ENCODE measurements at places on chromosomes 3 and 15.

GRCh38 chr3:76824658-76825240 is 215.2 kb upstream of the ROBO2 start:
- no peak for DNase-seq

- no peak for DNase-seq
Observed at GRCh38 chr3:22585911-22586310, 617.2 kb upstream of the UBE2E2 start.

GRCh38 chr3:179446501-179446900 is 4.8 kb downstream of the GNB4 start:
- no peak for DNase-seq

- no peak for DNase-seq
Observed at GRCh38 chr3:138914870-138915502, 32.0 kb downstream of the FOXL2 start.

- no peak for DNase-seq
Observed at GRCh38 chr3:36923523-36923943, 21.3 kb downstream of the TRANK1 start.

DNA sequence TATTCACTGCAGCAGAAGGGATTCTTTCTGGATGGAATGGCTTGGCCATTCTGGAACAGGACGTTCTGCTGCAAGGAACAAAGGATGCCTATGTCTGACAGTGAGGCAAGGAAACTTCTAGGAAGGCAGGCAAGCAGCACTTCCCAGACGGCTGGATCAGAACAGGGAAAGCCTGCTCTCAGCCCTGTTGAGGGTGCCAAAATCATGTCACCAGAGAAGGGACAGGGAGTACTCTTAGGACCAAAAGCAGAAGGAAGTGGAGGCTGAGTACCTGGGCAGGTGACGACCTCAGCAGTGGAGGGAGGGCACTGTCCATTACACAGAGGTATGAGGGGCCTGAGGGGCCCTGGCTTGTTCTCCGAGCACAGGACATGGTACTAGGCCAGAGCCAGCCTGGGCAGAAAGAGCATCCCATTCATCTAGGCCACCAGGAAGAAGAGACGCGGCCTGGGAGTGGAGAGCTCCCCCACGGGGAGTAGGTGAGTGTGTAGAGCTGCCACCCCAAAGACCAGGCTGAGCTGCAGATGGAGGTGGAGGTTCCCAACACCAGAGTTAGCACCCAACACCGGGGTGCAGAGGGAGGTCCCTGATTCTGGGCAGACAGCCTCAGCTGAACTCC is 9.6 kb downstream of the KLF15 start:
- DNase-seq, result no peak

DNA sequence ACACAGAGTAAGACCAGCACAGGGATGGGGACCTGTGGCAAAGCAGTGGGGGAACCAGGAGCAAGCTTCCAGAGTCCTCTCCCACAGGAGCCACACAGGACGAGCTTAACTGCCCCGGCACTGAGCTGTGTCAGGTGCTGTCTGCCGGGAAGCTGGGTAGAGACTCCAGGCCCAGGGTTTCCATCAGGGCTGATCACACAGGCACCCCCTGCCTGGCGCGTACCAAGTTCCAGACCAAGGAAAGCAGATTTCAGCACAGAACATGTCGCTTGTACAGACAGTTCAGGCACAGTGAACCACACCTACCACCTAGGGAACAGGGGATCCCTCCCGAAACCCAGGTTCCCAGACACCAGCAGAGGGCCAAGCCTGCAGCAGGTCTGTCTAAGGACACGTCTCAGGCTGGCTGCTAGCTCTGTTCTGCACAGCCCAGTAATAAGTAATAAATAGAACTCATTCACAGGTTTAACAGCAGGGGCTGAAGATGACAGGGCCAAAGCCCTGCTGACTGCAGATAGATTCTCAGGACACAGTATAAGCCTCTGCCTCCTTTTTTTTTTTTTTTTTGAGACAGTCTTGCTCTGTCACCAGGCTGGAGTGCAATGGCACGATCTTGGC is 30.2 kb upstream of the OCA2 start:
- no peak for DNase-seq

GRCh38 chr3:171875923-171876412 is 32.8 kb downstream of the TMEM212 start:
- DNase-seq, result no peak

- no peak for DNase-seq
Observed at GRCh38 chr3:59919586-59919985, 869.8 kb upstream of the CFAP20DC start.

DNA sequence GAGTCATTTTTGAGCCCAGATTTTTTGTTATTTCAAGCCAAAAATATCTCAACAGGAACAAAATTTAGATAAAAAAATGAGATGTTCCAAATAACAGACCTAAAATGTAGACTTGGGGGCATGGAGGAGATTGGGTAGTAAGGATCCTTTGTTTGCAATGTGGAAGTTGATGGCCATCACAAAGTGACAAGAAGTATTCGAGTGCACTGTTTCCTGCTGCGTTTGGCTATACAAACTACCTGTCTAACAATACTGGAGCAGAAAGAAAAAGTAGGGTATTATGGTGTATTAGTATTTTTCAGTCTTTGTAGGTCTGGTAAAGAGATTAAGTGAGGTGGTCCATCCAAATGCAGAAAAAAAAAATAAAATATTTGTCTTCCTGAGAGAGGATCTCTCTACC is 284.2 kb downstream of the C3orf38 start:
- DNase-seq, result no peak

DNA sequence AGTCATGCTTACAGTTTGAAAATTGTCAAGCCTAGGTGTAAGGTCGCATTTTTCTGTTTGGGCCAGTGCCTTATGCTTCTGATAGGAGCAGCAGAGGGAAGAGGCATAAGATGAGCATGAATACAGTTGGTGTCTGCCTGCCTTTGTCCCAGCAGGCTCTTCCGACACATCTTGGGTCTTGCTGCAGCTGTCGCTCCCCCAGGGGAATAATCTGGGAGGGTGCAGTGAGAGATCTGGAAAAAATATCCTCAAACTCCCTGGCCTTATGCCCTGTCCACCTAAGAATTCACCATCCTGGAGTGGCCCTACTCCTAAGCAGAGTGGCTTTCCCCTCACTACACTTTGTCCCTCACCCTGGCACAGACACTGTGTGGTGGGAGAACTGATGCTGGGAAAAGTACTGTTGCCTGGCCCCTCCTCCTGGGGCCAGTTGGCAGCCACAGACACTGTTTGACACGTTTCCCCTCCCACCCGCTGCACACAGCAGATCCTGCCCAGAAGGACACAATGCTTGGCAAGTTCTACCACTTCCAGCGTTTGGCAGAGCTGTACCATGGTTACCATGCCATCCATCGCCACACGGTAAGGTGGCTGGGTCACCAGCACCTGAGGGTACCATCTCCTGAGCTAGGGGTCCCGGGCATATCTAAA is 21.1 kb upstream of the RHO start:
- DNase-seq, result no peak

- DNase-seq, result no peak
Observed at GRCh38 chr15:52408823-52409222, 113.2 kb upstream of the MYO5C start.

DNA sequence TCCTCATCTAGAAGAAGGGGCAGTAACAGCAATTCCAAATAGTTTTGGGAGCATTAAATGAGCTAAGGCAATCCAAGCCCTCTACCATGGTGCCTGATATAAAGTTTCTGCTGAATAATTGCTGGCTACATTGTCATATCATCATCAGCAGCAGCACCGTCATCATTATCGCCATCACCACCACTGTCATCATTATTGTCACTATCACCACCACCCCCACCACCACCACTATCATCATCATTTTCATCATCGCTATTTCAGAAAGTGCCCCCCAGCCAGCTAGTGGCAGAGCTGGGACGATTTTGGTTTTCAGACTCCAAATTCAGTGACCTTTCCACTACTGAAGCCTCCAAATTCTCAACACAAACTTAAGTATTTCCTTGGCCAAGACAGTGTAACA is 15.0 kb downstream of the XCR1 start:
- DNase-seq, result no peak

- no peak for DNase-seq
Observed at GRCh38 chr3:110067527-110067926, 730.2 kb upstream of the DPPA4 start.

GRCh38 chr3:183515968-183516851 is 39.3 kb downstream of the KLHL6 start:
- peak; percentile 37 for DNase-seq

DNA sequence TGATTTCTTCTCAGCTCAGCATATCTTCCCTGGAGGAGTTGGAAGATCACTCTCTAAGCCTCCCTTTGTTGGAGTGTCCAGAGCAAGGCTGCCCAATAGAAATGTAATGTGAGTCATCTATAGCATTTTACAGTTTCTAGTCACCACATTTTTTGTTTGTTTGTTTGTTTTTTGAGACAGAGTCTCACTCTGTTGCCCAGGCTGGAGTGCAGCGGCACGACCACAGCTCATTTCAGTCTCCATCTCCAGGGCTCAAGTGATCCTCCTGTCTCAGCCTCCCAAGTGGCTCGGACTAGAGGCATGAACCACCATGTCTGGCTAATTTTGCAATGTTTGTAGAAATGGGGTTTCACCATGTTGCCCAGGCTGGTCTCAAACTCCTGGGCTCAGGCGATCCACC is 21.3 kb downstream of the KLHL6 start:
- no peak for DNase-seq

- DNase-seq, result no peak
Observed at GRCh38 chr15:62712455-62712839, 330.1 kb upstream of the TPM1 start.
